ENCODE measurements at places on chromosomes 7 and 10. TPM values are rescaled to one million over a fixed set of nuclear protein-coding genes. Genes with fewer than 3 reads are reported as not detected.

Gene OR2A2
- not detected for polyA plus RNA-seq

Gene RAPGEF5
- polyA plus RNA-seq = 35.8 TPM

Gene IL15RA
- polyA plus RNA-seq = 25.5 TPM

Gene SAP25
- 9.9 TPM for polyA plus RNA-seq

Gene TMEM229A
- not detected for polyA plus RNA-seq

Gene ADCYAP1R1
- 0.14 TPM for polyA plus RNA-seq

Gene ZNF239
- polyA plus RNA-seq = 2.1 TPM

Gene C10orf143
- polyA plus RNA-seq = 3.2 TPM

Gene UPP1
- 282 TPM for polyA plus RNA-seq

Gene SFTPA1
- polyA plus RNA-seq = 7,035 TPM

Gene GJD4
- polyA plus RNA-seq = 0.07 TPM

Gene ZNF727
- polyA plus RNA-seq = 0.12 TPM

Gene RELN
- polyA plus RNA-seq = 0.24 TPM

Gene INTS15
- 20.2 TPM for polyA plus RNA-seq

Gene CPVL
- polyA plus RNA-seq = 17.1 TPM

Gene AGR3
- polyA plus RNA-seq = 464 TPM

Gene ACHE
- polyA plus RNA-seq = 6.2 TPM

Gene ANKRD7
- not detected for polyA plus RNA-seq

Gene ADCY1
- polyA plus RNA-seq = 0.14 TPM

Gene ABCA13
- polyA plus RNA-seq = 1.9 TPM

Gene CALHM2
- polyA plus RNA-seq = 32.9 TPM

Gene ZFAND4
- 5.2 TPM for polyA plus RNA-seq

Gene CWF19L1
- 20.5 TPM for polyA plus RNA-seq

Gene FBXO24
- 0.30 TPM for polyA plus RNA-seq

Gene COL17A1
- polyA plus RNA-seq = 2.2 TPM

Gene AMPH
- polyA plus RNA-seq = 0.18 TPM

Gene CFAP43
- polyA plus RNA-seq = 10.1 TPM

Gene C10orf53
- not detected for polyA plus RNA-seq

Gene HMX2
- not detected for polyA plus RNA-seq

Gene CHRM2
- 0.71 TPM for polyA plus RNA-seq

Gene CDNF
- polyA plus RNA-seq = 1.7 TPM

Gene CYP3A5
- 10.8 TPM for polyA plus RNA-seq

Gene SLC39A12
- polyA plus RNA-seq = 0.26 TPM

Gene PUS7
- 9.2 TPM for polyA plus RNA-seq

Gene TBX20
- not detected for polyA plus RNA-seq

Gene SLC13A4
- 0.18 TPM for polyA plus RNA-seq

Gene HOXA10
- polyA plus RNA-seq = 0.26 TPM

Gene GHRHR
- 0.38 TPM for polyA plus RNA-seq

Gene IGF2BP3
- 2.2 TPM for polyA plus RNA-seq

Gene SPDYE2B
- polyA plus RNA-seq = not detected

Gene GIMAP8
- 23.0 TPM for polyA plus RNA-seq
